ENCODE measurements at places on chromosomes 1 and 21. TPM values are rescaled to one million over a fixed set of nuclear protein-coding genes. Genes with fewer than 3 reads are reported as not detected.
A peak's percentile ranks its signal among the peaks of the same experiment; 100 is the strongest.

Gene PDE4B
- 12.2 TPM for total RNA-seq

Gene LDLRAD1
- total RNA-seq = not detected

Gene C1orf185
- not detected for total RNA-seq

Gene CRYAA
- not detected for total RNA-seq

Gene NAXE
- 112 TPM for total RNA-seq

Gene GUCA2B
- not detected for total RNA-seq

Gene CACHD1
- 2.4 TPM for total RNA-seq

Gene PTGER3
- total RNA-seq = 5.1 TPM

Gene NKAIN1
- total RNA-seq = 0.14 TPM

DNA sequence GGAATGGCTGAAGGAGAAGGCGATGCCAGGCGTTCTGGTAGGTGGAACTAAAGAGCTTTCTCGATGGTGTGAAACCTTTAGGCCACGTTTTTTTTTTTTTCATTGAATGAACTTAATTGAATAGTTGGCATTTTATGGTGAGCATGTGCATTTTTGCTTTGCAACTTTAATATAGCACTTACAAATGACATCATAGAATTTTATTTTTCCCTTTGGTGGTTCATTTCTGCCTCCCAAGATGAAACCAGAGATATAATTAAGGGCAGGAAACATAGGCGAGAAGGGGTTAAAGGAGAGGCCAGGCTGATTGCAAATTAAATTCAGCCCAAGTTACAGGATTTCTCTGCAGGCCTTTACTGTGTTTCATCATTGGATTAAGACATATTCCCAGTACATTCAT lies 85.5 kb upstream of the L1TD1 start:
- DNase-seq = no peak

GRCh38 chr1:234934611-234935033 lies 194.0 kb downstream of the TOMM20 start:
- DNase-seq = no peak

- DNase-seq = no peak
Measured at GRCh38 chr21:26374817-26375216, 198.3 kb downstream of the CYYR1 start.

DNA sequence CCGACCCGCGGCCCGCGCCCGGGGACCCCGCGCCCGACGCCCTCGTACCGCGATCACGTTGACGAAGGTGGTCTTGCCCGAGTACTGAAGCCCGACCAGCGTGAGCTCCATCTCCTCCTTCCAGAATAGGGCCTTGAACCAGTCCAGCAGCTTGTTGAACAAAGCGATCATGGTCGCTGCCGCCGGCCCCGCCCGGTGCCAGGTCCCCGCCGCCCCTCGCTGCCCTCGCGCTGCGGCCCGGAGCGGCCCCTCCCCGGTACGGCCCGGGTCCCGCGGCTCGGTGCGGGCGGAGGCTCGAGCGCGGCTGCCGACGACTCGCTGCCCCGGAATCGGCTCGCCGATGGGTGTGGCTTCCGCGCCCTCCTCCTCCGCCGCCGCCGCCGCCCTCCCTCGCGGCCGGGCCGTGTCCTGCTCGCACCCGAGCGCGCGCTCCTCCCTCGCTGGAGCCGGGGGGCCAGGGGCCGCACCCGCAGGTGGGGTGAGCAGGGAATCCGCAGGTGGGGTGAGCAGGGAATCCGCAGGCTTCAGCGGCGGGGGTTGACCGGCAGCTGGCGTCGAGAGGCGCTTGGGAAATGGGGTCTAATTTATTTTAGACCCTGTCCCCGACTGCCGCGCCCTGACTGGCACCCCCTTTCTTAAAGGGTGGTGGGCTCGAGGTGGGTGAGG lies at the start of gene ARL8A:
Gene ARL8A, minus strand, starts transcription at position 336 of the 666 bp plus-strand sequence. Its CDS starts 165 bp downstream, at position 171.
- DNase-seq = peak; percentile 81

DNA sequence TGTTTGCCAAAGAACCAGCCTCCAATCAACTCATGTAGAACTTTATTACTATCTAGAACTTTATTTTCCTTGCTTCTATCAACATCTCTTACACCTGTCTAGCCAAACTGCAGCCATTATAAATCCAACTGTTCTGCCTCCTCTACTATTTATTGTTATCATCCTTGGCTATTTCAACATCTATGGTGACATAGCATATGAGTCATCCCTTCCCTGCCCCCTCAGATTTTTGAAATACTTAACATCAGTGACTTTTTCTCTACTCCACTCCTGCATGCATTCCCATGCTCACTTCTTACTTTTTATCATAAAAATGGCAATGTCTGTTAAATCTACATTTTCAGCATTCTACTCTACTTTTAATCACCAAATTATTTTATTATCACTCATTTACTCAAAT lies 544.9 kb upstream of the NEGR1 start:
- no peak for DNase-seq

- DNase-seq = no peak
Measured at GRCh38 chr1:41851589-41851988, 67.1 kb downstream of the HIVEP3 start.

DNA sequence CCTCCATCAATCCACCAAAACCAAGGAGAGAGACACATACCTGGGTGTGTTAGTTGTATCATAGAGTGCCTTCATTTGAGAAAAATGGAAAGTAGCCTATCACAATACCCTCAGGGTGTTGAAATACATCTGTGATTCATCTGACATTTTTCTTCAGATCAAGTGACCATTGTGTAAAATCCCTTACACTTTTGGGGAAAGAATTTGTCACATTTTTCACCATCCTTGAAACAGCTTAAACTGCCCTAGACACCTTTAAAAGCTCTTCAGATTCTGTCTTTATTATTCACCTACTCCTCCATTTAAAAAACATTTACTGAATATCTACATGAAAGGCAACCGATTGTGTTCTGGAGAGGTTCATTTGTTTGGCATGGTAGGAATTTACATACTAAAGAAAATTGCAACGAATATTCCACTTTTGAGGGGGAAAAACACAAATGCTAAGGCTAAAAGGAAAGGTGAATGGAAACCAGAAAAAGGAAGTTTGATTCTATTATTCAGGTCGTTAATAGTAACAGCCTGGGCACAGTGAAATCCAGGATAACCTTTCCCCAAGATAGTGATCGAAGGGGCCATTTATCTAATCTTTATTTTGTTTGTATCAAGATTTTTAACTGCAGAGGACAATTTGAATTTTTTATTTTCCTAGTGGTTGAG lies 70.4 kb upstream of the SAMSN1 start:
- no peak for DNase-seq

DNA sequence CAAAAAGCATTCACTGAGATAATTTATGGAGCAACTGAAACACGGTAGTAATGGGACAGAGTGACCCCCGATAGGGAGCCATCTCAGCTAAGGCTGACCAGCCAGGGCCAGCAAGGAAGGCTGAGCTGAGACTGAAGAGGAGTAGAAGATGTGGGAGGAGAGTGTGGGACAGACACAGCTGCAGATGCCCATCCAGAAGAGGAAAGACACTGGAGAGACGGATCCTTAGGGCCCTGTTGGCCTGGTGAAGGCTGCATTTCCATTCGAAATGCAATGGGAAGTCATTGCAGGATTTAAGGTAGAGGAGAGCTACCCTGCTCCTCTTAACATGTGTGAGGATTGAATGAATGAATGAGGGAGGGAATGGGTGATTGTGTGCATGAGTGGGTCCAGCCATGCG lies 44.0 kb upstream of the LRP8 start:
- no peak for DNase-seq

DNA sequence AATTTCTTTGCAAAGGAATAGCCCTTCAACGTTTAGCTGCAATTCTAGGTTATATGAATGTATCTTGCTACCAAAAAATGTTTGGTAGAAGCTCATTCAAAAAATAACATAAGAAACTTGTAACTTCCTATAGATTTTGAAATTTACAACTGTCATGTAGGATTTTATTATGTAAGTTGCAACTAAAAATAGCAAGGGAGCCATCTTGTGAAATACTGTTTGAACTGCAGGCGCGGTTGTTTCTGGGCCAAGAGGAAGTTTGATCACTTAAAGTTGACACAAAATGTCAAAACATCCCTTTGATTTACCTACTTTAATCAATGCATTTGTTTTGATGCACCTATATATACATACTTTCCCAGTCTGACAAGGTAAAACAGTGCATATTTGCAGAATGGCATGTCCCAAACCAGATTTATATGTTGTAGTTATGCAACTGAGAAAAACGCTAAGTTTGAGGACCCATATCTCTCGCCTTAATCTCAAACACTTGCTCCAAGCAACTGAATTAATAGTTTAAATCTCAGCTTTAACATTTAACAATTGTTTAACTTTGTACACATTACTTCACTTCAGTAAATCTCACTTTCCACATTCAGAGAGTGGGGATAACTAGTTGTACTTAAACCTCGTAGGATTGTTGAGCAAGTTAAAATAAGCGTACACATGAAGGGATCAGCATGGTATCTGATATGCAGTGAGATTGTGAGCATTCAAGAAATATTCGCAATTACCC lies 63.9 kb downstream of the KCNK2 start:
- no peak for DNase-seq

- no peak for DNase-seq
Measured at GRCh38 chr1:209432443-209432825, 151.1 kb upstream of the CAMK1G start.

DNA sequence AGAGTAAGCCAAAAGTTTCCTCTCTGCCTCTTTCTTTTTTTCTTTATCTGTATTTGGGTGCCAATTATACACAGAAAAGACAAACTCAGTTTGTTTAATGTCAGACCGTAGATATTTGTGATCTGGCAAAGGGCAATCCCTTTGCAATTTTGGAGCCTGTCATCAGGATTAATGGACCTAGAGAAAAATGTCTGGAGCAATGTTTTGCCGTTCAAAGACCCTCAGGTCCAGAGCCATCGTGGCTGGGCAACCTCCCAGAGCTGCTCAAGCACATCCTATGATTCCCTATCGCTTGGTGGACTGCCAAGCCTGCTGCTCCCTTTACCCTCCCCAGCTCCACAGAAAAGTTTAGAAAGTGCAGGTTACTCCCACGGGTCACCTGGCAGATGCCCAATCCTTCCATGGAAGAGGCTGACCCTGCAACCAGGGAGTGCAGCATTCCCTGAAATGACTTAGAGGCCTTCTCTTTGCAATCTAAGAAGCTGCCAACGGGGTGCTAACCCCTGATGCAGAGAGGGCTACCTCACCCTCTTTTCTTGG lies 112.5 kb upstream of the NGF start:
- no peak for DNase-seq

DNA sequence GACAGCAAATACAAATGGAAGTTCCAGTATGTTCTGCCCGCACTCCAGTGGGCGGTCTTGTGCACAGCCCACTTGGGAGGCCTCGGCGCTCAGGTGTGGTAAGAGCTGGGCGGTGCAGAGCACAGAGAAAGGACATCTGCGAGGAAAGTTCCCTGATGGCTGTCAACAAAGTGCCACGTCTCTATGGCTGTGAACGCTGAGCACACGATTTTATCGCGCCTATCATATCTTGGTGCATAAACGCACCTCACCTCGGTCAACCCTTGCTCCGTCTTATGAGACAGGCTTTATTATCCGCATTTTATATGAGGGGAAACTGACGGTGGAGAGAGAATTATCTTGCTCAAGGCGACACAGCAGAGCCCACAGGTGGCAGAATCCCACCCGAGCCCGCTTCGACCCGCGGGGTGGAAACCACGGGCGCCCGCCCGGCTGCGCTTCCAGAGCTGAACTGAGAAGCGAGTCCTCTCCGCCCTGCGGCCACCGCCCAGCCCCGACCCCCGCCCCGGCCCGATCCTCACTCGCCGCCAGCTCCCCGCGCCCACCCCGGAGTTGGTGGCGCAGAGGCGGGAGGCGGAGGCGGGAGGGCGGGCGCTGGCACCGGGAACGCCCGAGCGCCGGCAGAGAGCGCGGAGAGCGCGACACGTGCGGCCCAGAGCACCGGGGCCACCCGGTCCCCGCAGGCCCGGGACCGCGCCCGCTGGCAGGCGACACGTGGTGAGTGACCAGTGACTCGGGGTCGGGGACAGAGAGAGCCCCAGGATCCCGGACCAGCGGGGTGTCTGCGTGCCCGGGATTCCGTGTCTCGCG lies at the start of gene IL12RB2:
Gene IL12RB2, plus strand, starts transcription at position 623 of the 810 bp plus-strand sequence. CDS start 12,496 bp downstream, outside the sequence.
- peak; percentile 11 for DNase-seq

- DNase-seq = no peak
Measured at GRCh38 chr1:26070296-26070962, 3.0 kb upstream of the TRIM63 start.

GRCh38 chr1:165903672-165904071 lies 76.3 kb downstream of the UCK2 start:
- no peak for DNase-seq

DNA sequence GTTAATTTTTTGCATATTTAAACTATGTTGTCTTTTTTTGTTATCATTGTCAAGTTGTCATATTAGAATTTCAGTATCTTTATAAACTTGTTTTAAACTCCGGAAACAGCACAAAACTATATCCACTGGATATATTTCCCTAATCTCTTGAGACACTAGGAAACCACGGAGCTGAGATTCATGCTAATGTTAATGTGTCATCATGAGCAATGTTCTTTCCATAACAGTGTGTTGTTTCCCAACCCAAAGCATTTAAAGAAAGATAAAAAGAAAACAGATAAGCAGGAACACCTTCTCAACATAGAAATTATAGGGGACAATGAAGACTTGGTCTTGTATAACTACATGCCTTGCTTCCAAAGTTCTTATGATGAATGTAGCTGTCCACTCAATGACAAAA lies 626.2 kb upstream of the TMPRSS15 start:
- DNase-seq = no peak

DNA sequence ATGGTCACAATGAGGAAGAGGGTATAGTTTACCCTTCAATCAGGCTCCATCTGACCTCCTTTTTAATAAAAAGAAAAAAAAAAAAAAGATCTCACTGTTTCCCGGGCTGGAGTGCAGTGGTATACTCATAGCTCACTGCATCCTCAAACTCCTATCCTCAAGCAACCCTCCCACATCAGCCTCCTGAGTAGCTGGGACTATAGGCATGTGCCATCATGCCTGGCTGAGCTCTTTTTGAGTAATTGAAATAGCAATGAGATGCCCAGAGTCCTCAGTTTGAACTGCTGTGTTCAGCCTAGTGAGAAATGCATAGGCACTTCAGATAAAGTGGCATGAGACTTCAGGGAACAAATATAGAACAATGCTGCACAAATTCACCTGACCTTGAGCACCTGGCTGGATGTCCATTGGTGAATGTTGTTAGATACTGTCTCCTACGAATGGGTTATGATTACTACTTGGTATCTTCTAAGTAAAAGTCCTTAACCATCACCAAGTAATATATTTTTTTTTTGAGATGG lies 67.6 kb downstream of the NR5A2 start:
- DNase-seq = no peak

DNA sequence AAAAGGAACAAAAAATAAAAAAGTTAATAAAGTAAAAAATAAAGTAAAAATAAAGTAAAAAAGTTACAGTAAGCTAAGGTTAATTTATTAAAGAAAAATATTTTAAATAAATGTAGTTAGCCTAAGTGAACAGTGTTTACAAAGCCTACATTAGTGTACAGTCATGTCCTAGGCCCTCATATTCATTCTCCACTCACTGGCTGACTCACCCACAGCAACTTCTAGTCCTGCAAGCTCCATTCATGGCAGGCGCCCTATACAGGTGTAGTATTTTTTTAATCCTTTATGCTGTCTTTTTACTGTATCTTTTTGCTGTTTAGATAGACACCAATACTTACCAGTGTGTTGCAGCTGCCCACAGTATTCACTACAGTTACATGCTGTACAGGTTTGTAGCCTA lies 12.4 kb downstream of the ADAR start:
- no peak for DNase-seq

- DNase-seq = peak; percentile 43
Measured at GRCh38 chr1:2587071-2587859, 688 bp downstream of the PRXL2B start.

Measured in heart left ventricle (tissue), 16 donors.